ENCODE measurements at places on chromosomes 11 and 22.

DNA sequence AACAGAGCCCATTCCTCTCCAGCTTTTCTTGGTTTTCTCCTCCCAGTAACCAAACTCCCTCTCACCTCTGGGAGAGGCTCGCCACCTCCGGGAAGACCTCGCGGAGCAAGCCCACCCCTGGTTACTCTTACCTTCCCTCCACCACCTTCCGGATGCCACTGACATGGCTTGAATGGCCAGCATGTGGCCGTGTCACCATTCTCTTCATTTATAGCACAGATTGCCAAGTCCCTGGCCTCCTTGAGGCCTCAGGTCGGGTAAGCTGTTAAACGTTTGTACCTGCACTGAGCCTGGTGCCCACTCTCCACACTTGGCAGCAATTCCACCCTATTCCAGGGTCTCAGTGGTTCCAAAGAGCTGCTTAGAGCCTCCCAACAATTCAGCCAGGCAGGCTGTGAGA, 8.0 kb upstream of the FXYD2 start:
- no peak for DNase-seq

- DNase-seq, result no peak
Observed at GRCh38 chr11:84061726-84062125, 775.6 kb upstream of the CCDC90B start.

DNA sequence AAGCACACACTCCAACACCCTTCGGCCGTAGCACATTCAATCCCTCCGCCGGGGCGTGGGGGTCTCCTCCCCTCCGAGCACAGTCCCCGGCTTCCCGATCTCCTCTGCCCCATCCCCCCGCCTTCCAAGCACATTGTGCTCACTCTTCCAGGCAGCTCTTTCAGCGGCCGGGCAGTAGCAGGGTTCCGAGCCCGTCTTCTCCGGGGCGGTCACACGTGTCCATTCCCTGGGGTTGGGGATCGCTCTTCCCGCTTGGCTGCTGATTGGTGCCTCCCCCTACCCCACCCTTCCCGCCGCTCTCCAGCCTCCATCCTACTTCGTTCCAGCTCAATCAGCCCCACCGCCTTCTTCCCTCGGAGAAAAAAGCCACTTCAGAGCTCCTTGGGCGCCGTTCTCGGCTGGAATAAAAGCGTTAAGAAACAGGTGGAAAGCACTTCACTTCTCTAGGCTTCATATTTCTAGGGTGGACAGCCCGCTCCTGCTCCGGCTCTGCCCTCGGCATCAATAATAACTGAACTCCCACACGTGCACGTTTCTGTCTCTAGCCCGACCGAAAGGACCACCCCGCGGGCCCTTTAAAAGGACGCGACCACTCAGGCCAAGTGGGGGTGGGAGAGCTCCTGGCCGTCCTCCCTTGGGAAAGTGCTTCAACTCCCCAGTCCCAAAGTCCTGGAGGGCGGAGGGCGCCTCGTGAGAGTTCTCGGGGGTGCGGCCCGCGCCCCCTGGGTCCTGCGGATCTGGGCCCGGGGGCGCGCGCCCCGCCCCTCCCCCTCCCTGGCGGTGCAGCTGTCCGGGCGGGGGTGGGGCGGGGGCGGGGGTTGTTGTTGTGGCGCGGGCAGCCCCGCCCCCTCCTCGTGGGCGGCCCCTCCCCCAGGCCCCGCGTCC, 464 bp upstream of the CECR2 start:
- DNase-seq, result no peak

GRCh38 chr11:11931461-11932055, 76.9 kb downstream of the DKK3 start:
- no peak for DNase-seq

GRCh38 chr22:47176573-47177333, 414.3 kb downstream of the TBC1D22A start:
- DNase-seq, result no peak

DNA sequence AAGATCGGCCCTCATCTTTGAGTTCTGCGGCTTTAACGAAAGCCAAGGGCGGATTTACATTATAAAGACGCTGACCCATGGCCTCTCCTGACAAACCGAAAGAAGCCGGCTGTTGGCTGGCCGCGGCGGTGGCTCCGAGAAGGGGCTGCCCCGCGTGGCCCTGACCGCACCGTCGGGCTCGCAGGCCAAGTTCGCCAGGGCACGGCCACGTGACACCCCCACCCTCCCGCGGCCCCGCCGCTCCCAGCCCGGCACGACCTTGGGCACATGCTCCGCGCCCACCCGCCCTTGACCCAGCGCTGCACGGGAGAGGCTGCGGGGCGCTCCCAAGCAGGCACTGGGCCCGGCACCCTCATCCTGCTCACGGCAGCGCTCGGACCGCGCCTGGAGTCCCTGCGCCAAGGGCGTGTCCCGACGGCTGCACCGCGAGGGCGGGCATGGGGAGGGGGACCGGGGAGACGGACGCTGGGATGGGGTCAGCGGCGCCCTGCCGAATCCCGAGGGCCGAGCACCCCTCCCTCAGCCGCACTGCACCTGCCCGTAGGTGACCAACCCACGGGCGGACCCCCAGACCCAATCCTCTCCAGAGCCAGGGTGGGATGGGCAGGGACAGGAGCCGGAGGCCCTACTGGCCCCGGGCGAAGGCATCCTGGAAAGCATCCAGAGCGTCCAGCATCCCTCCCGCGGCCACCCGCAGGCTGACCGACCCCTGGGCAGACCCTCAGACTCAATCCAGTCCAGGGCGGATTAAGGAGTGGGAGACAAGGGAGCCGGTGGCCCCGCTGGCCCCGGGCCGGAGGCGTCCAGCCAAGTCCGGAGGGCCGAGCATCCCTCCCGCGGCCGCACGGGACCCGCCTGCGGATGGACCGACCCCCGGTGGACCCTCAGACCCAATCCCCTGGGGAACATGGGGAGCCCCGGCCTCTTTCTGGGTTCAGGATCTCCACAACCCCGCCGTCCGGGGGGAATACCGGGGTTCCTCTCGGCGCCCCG, 759 bp downstream of the CPT1A start:
- no peak for DNase-seq

DNA sequence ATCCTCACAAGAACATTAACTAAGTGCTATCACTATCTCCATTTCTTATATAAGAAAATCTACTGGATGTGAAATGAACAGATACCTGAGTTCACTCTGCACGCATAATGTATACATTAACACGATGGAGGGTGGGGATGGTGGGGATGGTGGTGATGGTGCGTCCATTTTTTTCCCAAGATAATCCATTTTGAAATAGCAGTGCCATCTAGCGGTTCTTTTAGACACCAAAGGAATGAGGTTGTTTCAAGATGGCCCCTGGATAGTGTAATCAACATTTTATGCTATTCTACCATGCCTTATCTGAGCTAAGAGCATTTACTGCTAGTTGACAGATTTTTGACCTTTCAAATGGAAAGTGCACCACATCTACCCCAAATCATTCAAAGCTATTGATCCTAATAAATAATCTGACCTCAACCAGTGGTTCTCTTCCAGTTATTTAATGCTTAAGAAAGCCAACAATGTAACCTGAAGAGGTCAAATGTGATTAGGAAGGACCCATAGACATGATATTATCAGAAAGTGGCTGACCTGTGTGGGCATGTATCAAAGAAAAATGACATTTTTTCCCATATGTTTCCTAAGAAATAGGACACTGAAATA, 714.7 kb upstream of the TENM4 start:
- no peak for DNase-seq

DNA sequence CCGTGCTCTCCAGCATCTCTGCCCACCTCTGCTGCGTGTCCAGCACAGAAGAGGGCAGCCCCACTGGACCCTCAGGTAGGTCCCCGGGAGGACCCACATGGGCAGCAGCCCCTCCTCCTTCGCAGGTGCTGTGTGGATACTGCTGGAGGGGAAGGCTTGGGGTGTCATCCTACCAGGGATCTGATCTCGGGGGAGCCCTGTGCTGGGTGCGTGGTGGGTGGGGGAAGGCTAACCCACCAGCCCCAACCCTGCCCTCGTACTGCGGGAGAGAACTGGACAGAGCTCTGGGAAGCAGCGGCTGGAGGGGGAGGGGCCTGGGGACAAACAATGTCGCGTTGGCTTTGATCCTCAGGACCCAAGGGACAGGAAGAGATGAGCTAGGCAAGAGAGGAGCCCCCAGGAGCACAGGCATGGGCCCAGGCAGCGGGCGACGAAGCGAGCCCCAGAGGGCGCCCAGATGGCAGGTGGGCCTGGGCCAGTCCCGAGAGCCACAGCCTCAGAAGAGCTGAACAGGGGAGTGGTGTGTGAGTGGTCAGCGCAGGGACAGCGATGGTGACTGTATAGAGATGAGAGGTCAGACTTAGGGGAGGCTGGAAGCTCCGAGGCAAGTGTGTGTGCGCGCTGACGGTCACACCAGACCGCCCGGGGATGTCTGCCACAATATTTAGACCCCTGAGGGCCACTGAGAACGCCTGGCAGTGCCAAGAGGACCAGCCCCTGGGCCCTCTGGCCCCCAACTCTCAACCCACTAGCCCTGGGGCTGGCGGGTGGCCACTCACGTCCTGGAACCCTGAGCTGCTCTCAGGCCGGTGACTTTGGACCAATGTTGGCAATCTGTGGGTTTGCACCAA, 1.4 kb upstream of the PIM3 start:
- no peak for DNase-seq

DNA sequence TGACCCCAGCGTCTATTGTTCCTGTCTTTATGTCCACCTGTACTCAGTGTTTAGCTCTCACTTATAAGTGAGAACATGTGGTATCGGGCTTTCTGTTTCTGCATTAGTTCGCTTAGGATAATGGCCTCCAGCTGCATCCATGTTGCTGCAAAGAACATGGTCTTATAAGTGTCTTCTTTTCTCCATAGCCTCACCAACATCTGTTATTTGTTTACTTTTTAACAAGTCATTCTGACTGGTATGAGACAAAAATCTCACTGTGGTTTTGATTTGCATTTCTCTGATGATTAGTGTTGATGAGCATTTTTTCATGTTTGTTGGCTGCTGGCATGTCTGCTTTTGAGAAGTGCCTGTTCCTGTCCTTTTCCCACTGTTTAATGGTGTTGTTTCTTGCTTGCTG, 21.7 kb upstream of the SLN start:
- no peak for DNase-seq
